ENCODE measurements at places on chromosomes 2 and 18.

DNA sequence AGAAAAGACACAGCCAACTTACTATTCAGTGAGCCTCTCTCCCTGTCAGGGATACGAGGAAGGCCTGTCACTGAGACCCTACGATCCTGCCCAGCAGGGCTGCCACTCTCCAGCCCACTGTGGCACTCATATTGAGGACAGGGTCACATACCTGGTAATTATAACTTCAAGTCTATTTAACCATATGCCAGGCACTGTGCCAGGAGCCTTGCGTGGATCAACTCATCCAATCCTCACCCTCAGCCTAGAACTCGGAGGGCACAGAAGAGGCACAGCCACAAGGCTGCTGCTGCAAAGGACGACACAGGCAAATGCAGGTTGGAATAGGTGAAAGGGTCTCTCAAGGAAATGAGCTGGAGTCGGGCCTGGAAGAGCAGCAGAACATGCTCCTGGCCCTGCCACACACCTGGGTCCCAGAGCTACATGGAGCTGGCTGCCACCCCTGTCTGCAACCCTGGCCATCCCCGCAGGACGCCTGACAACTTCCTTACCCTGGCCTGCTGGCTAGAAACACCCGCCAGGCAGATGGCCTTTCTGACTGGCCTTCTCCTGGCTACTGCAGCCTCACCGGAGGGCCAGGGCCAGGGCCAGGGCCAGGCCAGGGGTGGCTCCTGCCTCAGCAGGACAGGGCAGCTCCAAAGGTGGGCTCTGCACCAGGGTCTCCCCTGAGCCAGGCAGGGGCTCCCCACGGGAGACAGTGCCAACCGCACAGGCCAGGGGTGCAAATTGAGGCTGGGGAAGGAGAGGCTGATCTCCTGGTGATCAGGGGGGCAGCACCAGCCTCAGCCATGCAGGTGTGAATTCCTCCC is 32.1 kb upstream of the SLC66A3 start:
- DNase-seq = no peak

DNA sequence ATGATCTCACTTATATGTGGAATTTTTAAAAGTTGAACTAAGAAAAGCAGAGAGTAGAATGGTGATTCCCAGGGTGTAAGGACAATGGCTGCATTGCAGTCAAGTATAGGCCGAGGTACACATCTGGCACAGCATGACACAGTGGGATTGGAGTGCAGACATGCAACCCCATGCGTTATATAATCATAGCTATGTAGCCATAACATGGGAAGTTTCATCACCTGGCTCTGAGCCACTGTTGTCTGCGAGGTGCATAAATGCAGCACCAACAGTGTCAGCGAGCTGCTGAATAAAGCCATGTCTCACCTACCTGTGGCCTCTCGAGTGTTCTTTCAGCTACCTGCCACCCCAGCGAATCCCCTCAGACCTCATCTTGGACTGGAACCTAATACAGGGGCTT is 61.7 kb downstream of the CDC42EP3 start:
- no peak for DNase-seq

- DNase-seq = no peak
Observed at GRCh38 chr18:24187049-24187448, 48.2 kb downstream of the CABYR start.

DNA sequence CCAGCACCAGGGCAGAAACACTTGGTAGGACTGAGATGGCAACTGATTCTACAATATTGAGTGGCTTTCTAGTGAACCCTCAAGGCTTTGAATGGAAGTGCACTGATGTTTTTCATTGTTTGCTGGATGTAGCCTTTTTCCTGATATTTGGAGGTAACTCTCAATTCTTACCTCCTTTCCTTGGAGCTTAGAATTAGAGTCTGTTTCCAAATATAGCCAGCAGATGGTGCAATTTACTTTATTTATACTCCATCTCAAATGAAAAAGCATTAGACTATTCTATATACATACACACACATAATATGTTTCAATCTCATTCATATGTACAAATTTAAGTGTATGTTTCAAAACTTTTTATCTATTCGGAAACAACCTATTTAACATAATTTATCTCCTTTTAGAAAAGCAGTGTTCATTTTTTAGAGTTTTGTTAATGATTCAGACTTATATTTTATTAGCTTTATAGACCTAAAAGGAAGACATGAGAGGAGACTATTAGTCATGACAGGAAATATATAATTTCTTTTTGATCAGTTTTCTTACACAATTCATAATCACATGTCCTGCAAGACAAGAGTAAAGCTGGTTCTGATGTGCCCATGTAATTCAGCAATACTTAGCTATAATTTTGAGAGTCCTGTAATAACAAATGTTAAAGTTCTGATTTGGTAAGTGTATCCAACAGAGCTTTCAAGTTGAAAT is 124.8 kb downstream of the NUP35 start:
- DNase-seq = peak; percentile 31

DNA sequence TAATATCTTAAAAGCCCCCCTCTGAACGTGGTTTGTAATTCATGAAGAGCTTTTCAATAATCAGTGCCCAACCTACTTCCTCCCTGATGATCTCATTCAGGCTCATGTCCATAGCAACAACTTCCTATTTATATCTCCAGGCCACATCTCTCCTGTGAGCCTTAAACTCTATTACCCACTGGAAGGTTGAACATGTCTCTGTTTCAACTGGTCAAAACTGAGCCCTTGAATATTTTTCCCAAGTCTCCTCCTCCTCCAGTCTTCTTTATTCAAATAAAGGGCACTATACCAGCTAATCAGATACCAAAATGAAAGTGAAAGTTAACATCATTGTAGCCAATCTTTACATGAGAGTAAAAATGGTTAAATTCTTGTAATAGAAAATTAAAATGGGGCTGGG is 63.7 kb upstream of the ITGA4 start:
- peak; percentile 76 for DNase-seq

DNA sequence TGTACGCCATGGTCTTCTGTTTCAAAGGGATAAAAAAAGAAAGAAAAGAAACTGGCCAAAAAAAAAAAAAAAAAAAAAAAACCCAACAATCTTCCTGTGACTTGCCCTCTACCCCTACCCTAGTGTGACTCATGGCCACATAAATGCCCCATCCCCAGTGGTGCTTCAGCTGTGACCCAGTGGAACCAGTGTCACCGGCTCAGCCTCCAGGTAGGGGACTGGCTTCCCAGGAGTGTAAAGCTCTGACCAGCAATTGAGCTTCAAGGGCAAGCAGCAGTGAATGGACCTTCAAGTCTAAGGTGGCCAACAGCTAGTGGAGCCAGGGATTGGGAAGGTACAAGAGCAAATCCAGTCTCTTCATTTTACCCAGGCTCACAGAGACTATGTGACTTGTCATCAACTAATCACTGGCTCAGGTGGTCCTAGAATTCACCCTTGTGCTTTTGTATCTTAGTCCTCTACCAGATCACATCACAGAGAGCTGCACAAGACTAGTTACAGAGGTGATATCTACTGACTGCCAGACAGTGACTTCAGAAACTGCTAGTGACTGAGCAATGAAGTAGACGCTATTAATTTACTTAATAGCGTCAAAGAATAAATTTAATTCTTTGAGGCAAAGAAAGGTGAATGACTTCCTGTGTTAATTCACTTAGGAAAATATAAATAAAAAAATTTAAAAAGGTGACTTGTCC is 1.3 kb upstream of the TGFBRAP1 start:
- no peak for DNase-seq

DNA sequence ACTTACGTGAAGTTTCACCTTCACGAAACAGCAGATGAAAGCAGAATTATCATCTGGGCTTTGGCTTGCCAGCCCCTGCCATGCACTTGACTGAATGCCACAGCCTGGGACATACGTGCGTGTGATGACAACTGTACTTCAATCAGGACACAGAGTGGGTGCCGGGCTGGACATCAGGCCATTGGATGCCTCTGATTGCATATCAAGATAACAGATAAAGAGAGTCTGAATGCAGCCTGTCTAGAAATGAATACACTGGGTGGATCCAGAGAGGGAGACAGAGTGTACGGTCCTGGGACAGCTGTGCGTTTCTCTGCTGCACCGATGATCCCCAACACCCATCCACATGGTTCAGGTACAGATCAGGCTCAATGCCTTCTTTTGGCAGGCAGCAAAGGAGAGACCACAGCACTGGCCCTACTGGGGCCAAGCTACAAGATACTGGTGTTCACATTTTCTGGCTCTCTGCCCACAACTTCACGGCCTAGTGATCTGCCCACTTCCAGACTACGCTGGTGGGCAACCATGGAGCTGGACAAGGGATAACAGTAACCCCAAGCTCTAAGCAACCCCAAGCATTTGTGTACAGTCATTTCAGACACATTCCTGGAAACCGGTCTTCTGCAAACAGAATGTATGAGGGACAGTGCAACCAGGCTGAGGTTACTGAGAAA is 35.6 kb downstream of the FBLN7 start:
- DNase-seq = no peak
